ENCODE measurements at places on chromosomes 16 and 17.

DNA sequence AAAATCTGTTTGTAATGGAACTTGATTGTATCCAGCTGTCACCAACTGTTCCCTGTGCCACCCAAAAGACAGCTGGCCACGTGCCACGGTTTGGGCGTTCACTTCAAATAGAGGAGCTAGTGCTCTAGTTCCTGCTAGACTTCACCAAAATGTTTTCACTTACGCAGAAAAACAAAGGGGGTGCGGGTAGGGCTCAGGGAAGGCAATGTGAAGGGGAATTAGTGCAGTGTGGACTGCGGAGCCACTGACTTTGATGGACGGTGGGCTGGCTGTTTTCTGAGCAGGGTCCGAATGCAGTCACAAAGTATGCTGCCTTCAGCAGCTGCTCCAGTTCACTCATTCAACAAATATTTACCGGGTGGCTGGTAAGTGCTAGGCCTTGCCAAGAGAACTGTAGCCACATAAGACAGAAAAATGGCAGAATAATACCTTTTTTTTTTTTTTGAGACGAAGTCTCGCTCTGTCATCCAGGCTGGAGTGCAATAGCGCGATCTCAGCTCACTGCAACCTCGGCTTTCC, 7.6 kb upstream of the CYTH1 start:
- DNase-seq, result no peak

DNA sequence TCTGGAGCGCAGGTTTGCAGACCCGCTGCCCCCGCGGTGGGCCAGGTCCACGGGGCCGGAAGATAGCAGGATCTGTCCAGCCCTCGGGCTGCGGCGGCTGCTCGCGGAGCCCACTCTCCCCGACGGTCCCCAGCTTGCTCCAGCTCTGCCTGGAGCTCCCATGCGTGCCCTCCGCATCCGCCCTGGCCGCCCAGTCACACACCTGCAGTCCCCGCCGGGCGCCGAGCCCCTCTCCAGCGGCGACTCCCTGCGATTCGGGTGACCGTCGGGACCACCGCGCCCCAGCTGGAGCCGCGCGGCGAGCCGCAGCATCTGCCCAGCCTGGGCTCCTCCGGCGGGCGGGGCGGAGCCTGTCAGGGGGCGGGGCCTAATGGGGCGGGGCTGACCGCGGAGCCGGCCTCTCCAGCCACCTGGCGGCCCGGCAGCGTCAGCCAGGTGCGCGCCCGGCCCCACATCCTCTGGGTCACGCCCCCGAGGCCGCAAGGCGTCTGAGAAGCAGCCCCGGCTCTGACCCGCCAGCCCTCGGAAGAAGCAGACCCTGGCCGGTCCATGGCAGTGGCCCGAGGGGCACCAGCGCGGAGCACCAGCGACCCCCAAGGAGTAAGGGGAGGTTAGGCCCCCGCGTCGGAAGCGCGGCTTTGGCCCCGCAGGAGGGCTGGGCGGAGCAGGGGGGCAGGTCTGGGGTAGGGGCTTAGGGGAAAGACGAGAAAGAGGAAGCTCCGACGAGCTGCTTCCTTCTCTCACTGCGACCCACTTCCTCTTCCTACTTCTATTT, at the start of gene PIK3R5:
Gene PIK3R5, minus strand, starts transcription at position 314 of the 775 bp plus-strand sequence. CDS start 54,213 bp downstream, outside the sequence.
- DNase-seq, result peak; percentile 83

GRCh38 chr16:54098247-54098646, 188.3 kb downstream of the IRX3 start:
- DNase-seq, result no peak

DNA sequence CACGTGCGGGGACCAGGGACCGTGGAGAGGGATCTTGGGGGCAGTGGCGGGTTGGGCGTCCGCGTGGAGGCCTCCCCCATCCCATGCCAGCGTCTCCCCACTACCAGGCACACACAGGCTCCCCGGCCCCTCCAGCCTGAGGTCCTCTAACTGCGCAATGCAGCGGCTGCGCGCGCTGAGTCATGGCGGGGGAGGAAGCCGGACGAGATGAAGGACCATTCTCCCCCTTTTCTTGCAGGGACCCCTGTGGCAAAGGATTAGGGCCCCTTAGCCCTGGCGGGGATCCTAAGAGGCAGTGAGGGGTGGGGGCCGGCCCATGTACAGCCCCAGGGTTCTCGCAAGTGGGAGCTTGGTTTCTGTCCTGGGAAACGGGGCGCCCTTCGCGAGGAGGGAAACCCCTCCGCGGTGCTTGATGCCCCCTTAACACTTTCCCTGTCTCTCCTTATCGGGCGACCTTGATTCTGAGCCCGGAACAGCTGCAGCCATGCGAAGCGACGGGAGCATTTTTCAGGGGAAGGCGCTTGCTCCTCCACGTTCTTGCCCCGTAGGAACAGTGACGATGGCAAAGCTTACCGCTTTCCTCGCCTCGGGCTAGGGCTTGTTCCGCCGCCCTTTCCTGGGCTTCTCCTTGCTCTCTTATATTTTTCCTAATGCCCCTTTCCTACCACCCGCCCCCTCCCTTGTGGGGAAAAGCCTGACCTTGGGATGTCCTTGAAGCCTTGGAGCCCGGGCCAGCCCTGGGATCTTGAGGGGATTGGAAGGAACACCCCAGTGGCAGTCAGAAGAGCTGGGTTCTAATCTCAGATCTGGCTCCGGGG, 592 bp downstream of the ALDOA start:
- no peak for DNase-seq

GRCh38 chr17:80095844-80096475, 5.4 kb upstream of the GAA start:
- no peak for DNase-seq

DNA sequence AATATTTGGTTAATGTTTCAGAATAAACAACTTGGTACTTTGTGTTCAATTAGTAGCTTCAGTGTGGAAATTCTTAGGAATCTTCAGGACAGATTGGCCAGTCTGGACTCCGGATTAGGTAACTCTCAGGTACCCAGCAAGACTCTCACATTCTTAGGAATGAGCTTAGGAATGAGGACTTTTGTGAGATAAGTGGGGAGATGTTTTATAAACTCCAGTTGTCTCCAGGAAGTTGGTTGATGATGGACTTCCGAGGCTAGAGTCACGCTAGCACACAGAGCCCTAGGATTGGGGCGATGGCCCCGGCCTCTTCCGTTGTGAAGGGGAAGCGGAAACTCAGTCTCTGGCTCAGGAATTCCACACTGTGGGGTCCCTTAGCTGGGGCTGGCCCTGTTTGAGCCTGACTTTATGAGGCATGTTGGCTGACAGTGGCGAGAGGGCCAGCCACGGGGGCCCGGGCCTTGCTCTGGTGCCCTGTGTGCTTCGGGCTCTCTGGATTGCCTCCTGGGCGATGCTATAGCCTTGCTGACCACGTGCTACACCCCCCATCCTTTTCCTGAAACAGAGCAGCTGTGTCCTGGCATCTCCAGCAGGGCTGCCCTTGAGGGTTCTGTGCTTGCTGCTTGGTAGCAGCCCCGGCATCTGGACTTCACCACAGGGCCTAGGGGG, 32.4 kb downstream of the RAB11FIP3 start:
- DNase-seq, result no peak

GRCh38 chr16:84548971-84549844, 44.7 kb upstream of the MEAK7 start:
- peak; percentile 73 for DNase-seq

DNA sequence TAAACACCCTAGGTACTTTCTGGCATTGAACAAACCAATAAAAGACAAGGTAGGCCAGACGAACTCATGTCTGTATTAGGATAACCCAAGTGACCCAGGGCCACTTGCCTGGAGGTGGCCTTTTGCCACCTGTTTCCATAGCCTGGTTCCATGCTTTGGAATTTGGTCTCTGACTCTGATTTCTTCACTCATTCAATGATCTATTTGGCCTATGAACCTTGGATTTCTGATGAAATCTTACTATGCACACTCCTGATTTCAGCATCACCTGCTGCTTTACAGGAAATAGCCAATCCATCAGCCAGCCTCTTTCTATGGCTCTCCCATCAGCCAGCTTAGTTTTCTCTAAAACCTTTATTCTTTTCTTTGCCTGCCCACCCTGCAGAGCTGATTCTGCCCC, 142.8 kb upstream of the PSMD7 start:
- no peak for DNase-seq

- DNase-seq, result no peak
Observed at GRCh38 chr17:11997972-11998233, 628 bp upstream of the ZNF18 start.

- no peak for DNase-seq
Observed at GRCh38 chr16:48279199-48279598, 31.9 kb upstream of the ABCC11 start.

DNA sequence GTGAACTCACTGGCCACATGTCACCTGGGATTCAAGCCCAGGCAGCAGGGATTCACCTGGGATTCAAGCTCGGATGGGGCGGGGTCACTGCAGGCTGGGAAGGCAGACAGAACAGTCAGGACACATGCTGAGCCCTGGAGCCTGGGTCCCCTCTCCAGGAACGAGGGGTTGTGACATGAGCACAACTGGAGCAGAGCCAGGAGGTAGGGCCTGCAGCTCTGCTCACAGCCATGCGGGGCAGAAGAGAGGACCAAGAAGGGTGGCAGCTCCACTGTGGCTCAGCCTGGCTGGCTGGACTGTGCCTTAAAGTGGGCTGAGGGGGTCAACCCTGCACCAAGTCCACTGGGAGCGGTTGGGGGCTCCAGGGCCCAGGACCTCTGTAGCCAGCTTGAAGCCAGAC, 150.1 kb downstream of the RAB11FIP4 start:
- no peak for DNase-seq

GRCh38 chr16:30131869-30132475, 9.0 kb upstream of the MAPK3 start:
- no peak for DNase-seq

DNA sequence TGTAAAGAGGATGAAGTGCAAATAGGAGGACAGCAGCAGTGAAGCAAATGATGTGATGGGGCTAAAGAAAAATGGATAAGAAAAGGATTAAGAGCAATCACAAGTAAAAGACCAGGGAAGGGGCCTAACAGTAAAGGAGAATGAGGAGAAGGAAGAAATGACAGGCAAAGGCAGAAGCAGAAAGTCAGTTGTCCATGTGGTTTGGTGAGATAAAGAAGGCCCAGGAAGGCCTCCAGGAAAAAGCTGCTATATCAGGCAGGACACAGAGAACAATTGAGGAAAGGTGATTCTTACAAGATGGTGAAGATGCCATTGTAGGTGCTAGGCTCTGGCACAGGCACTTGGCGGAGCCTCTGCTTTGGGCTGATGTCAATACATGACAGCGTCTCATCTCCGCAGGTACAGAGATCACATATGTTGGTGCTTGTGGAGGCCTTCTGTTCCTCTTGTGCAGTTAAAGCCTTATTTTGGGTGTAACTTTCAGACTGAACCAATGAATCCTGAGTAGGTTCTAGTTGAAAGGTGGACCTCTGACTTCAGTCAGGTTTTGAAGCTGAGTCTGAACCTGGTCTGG, 18.1 kb downstream of the RDM1 start:
- DNase-seq, result no peak

GRCh38 chr17:49480836-49481615, 14.1 kb upstream of the NGFR start:
- no peak for DNase-seq

DNA sequence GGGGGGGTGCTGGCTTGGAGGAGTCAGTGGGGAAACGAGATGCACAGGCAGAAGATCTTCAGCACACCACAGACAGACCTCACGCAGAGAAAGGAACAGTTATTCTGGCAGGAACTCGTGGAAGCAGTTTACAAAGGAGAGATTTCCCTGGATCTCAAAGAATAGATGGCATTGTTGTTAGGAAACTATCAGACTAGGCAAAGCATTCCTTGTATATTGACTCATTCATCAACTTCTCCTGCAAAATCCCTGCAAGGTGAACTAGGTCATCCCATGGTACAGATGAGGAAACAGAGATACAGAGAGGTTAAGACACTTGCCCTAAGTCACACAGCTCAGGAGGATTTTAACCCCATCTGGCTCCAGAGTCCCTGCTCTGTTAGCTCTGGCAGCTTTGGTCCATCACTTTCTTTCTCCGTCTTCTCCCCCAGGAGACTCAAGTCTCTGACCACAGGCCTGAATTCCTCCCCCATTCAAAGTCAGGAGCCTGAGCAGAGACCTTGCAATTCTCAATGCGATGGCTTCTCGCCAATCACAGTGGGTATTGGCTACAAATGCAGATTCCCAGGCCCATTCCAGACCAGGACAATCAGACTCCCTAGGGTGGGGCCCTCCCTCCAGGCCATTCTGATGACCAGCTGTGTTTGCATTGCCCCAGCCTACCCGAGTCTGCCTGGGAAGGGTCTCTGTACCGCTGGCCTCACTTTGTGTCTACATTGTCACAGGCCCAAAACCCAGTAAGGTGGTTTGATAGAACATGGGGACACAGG, 56.4 kb downstream of the LITAF start:
- no peak for DNase-seq

- DNase-seq, result peak; percentile 38
Observed at GRCh38 chr16:1678500-1679098, 520 bp downstream of the JPT2 start.

GRCh38 chr16:48556913-48557351, 53.0 kb downstream of the N4BP1 start:
- peak; percentile 79 for DNase-seq

GRCh38 chr16:1493746-1494094, 560 bp downstream of the TELO2 start:
- DNase-seq, result peak; percentile 22

DNA sequence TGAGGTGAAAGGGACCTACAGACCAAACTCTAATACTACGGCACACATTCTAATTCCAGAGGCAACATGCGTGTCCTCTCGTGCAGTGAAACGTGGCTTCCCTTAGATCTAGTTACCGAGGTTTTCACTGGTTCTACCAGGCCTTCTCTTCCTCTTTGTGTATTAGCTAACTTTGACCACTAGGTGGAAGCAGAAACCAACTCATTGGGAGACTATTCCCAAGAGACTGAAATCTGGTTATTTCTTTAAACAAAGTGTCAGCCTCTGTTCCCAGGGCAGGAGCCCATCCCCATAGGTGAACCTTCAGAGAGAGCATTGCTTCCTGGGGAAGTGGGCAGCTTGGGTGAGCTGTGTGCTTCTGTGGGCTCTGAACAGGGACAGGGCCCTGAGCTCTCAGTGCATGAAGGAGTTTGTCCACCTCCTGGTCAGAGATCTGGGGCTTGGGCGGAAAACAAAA, 19.7 kb upstream of the RCVRN start:
- peak; percentile 72 for DNase-seq

DNA sequence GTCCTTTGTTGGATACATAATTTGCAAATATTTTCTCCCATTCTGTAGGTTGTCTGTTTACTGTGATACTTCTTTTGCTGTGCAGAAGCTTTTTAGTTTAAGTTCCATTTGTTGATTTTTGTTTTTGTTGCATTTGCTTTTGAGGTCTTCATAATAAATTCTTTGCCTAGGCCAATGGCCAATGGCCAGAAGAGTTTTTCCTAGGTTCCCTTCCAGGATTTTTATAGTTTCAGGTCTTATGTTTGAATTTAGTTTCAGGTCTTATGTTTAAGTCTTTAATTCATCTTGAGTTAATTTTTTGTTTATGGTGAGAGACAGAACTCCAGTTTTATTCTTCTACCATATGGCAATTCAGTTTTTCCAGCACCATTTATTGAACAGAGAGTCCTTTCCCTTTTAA, 90.1 kb upstream of the GOT2 start:
- DNase-seq, result no peak

All from activated CD4-positive, alpha-beta T cell treated with anti-CD3 and anti-CD28 coated beads, Interleukin-2, Interleukin-6, amounts not matched to agents 100 ng/mL and 50 ng/mL, durations not matched to agents 16 hours and 8 hours (primary cell).